ENCODE measurements at places on chromosomes 2 and 18.

DNA sequence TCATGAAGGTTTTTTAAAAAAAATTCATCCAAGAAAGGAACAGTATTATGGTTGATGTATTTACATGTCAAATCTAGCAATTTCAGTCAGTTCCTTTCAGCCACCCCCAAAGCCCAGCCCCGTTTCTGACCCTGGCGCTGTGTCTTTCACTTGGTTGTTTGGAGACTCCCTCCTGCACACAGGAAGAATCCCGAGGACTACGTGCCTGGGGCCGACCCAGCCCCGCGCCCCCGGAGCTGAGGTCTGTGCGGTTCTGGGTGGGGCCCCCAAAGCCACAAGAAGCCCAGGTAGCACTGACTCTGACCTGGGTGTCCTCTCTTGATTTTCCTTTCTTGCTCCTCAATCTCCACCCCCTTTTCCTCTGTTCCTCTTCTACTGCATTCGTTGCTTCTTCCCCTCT, 49.1 kb downstream of the TRAPPC12 start:
- DNase-seq, result no peak

GRCh38 chr2:94979406-94980375, 45.8 kb upstream of the MAL start:
- DNase-seq, result no peak

DNA sequence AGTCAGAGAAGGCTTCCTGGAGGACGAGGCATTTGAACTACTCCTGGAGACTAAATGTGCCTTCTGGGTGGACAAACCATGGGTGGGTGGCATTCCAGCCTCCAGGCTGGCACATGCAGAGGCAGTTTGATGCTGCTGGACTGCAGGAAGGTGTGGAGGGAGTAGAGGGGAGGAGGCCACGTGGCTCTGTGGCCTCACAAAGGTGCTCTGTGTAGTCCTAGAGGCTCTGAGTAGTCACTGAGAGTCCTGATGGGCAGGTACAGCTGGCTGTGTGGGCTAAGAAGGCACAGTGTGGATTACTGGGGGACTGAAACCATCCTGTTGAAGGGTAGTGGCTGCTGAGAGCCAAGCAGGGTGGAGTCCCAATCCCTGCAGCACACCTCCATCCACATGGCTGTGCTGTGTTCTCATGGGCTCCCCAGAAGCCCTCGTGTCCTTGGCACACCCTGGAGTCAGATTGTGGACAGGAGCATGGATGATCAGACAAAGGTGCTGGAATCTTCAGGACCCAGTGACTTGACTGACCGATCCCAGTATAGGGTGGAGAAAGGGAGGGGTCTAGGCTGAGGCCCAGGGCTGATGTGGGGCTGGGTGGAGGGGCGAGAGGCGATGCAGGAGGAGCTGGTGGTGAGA, 87.4 kb upstream of the HS6ST1 start:
- no peak for DNase-seq

GRCh38 chr2:29281086-29281915, 166.1 kb downstream of the CLIP4 start:
- peak; percentile 30 for DNase-seq

GRCh38 chr18:22223254-22223964, 54.0 kb downstream of the GATA6 start:
- peak; percentile 19 for DNase-seq

DNA sequence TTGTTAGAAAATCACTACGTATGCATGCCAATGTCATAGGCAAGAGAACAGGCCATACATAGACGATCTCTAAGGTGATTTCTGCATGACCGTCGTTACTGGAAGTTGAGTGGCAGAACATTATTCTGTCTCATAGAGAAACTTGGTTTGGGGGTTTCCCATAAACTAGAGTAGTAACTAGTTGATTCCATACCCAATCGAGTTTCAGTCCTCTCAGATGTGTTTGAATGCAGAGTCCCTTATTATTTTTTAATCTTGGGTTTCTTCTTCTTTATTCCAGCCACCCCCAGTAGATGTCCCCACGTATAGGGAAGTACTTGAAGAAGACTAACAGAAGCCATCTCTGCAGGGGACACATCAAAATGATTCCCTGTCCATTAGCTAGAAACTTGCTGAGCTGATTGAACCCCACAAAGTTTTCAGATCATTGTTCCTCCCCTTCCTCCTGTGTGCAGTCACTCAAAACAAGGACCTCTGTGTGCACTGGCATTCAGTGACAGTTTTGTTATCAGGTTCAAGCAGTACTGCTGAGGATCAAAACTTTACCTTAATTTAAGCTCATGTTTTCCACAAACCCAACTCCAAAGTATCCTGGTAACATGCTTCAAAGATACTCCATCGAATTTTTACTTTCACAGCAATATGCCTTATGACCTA, 68.4 kb upstream of the CDCA7 start:
- DNase-seq, result no peak
